H7 (cell line): ENCODE measurements at places on chromosomes 3 and 15. TPM values are rescaled to one million over a fixed set of nuclear protein-coding genes. Genes with fewer than 3 reads are reported as not detected.

NR1I2 gene
- total RNA-seq, result 0.87 and 1.6 TPM in 2 replicates

STRA6 gene
- total RNA-seq, result 10.3 and 10.8 TPM in 2 replicates

SERPINI1 gene
- 6.5 and 8.3 TPM in 2 replicates for total RNA-seq

- DNase-seq, result no peak
Measured at GRCh38 chr3:66320390-66320789, 99.6 kb downstream of the SLC25A26 start.

DNA sequence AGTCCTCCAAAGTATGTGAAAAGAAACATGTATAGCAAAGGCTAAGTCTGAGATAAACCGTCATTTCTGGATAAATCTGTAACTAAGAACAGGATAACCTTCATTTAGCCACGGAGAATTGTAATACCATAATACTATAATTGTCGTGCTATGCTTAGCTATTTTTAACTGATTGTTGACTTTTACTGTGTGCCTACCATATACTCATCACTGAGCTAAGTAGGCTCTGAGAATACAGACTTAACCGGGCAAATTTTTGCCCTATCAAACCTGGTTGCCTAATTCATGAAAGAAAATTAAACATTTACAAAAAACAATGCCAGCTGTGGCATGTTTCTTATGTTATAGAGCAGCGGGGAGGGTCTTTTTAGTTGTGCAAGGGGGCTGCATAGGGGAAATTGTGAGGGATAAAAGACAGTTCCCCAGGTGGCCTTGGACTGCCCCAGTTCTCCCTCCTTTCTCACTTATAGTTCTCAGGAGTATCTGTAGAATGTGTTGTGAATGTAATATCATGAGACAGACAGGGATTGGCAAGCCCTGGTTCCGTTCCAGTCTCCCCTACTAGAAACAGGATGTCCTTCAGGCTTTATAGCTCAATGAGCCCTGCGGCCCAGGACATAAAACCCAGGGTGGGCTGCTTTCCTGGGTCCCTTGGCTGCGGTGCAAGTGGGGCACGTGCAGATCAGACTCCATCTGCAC lies 318.5 kb downstream of the GBE1 start:
- DNase-seq, result no peak

GRCh38 chr15:64542091-64542490 lies 81.7 kb downstream of the ZNF609 start:
- DNase-seq, result no peak

- DNase-seq, result no peak
Measured at GRCh38 chr15:67134871-67135492, 69.6 kb downstream of the SMAD3 start.

DNA sequence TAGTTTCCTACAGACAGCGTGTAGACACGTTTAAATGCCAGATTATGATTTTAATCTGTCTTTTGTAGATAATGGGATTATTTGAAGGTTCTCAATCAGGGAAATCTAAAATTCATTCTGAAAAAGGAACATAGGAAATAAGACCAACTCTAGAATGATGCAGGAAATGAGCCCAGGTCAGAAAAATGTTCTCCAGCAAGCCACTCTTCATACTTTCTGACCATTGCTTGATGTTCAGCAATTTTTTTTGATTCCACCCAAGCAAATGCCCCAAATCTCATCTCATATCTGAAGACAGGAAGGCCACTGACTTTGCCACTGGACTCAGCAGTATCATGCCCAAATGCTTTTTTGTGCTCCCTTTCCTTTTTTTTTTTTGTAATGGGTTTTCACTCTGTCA lies 373.4 kb downstream of the LPP start:
- DNase-seq, result no peak
